Glomerular endothelial cell (primary cell): ENCODE measurements at places on chromosomes 16 and 17. TPM values are rescaled to one million over a fixed set of nuclear protein-coding genes. Genes with fewer than 3 reads are reported as not detected.
A peak's percentile ranks its signal among the peaks of the same experiment; 100 is the strongest.

- no peak for DNase-seq
These were observed 12.0 kb downstream of the EEF2K start for GRCh38 chr16:22217890-22218730.

GRCh38 chr17:67992548-67993152 lies 3.6 kb downstream of the C17orf58 start:
- DNase-seq: no peak

DNA sequence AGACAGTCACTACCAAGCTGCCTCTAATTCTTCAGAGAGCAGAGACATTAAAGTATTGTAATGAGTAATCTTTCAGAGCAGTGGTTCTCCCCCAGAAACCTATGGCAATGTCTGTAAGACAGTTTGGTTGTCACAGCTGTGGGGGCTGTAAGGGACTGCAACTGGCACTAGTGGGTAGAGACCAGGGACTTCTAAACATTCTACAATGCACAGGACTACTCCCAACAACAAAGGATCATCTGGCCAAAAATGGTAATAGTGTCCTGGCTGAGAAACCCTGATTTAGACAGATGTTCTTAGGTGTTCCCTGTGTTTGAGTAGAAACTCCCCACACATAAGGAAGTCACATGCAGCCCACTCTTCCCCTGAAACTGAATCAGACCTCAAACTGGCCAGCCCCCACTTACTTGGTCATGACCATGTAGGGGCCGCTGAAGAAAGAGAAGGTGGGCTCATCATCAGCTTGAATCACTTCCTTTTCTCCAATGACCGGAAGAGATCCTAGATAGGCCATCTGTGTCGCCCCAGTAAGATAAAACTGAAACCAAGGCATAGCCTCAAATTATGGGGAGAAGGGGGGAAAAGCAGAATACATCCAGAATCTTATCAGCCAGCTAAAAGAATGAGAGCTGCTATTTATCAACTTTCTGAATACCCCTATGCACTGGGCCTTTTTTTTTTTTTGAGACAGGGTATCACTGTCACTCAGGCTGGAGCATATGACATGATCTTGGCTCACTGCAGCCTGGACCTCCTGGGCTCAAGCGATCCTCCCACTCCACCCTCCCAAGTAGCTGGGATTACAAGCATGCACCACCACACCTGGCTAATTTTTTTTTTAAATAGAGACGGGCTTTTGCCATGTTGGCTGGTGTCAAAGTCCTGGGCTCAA lies 75.8 kb downstream of the TEX14 start:
- DNase-seq: no peak

The NCBP3 gene
- 23.2 and 25.3 TPM in 2 replicates for total RNA-seq

- DNase-seq: no peak
These were observed 4.3 kb downstream of the TMC6 start for GRCh38 chr17:78124081-78124835.

DNA sequence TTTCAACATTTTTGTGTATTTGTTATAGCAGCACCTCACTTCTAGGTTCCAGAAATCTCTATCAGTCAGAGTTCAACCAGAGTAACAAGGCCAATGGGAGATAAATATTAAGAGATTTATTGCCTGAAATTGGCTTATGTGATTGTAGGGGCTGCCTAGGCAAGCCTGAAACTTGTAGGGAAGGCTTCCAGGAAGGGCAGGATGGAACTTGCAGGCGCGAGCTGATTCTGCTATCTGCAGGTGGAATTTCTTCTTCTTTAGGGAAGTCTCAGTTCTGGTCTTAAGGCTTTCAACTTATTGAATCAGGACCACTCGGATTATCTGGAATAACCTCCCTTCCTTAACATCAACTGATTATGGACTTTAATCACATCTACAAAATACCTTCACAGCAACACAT lies 199.5 kb upstream of the NLRP1 start:
- no peak for DNase-seq

The IGF2BP1 gene
- 15.6 and 21.9 TPM in 2 replicates for total RNA-seq

The AANAT gene
- not detected in 2 replicates for total RNA-seq

DNA sequence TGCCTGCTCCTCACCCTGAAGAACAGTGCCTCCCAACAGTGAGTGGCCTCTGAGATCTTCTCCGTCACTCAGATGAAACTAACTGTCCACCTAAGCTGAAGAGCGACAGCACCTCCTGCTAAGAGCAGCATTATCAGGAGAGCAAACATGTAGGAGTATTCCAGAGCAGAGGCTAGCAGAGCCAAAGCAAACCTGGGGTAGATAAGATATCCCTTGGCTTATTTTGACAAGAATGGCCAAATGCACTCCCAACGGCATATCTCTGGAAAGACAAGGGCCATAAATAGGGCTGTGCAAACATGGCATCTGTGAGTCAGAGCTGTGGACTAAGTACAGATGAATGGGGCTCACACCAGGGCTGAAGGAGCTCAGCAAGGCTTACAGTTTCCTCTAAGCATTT lies 96.3 kb downstream of the NDEL1 start:
- DNase-seq: no peak

- no peak for DNase-seq
These were observed 14.9 kb upstream of the NFATC3 start for GRCh38 chr16:68070249-68070730.

GRCh38 chr17:37770631-37771518 lies 26.0 kb upstream of the HNF1B start:
- DNase-seq: peak; percentile 22

GRCh38 chr17:76351526-76352071 lies 2.1 kb downstream of the PRPSAP1 start:
- DNase-seq: no peak

The EPX gene
- not detected in 2 replicates for total RNA-seq

- DNase-seq: no peak
These were observed 39.8 kb downstream of the ZNF778 start for GRCh38 chr16:89257281-89257731.

The DRC3 gene
- total RNA-seq: 0.34 and 0.47 TPM in 2 replicates

- no peak for DNase-seq
These were observed 74.1 kb downstream of the ABCC12 start for GRCh38 chr16:48081656-48082055.

The HOXB8 gene
- 27.0 and 31.7 TPM in 2 replicates for total RNA-seq

GRCh38 chr17:77210331-77210730 lies 69.6 kb downstream of the SEC14L1 start:
- DNase-seq: no peak
